CD8-positive, alpha-beta memory T cell (primary cell): ENCODE measurements at places on chromosomes 2 and 18.

DNA sequence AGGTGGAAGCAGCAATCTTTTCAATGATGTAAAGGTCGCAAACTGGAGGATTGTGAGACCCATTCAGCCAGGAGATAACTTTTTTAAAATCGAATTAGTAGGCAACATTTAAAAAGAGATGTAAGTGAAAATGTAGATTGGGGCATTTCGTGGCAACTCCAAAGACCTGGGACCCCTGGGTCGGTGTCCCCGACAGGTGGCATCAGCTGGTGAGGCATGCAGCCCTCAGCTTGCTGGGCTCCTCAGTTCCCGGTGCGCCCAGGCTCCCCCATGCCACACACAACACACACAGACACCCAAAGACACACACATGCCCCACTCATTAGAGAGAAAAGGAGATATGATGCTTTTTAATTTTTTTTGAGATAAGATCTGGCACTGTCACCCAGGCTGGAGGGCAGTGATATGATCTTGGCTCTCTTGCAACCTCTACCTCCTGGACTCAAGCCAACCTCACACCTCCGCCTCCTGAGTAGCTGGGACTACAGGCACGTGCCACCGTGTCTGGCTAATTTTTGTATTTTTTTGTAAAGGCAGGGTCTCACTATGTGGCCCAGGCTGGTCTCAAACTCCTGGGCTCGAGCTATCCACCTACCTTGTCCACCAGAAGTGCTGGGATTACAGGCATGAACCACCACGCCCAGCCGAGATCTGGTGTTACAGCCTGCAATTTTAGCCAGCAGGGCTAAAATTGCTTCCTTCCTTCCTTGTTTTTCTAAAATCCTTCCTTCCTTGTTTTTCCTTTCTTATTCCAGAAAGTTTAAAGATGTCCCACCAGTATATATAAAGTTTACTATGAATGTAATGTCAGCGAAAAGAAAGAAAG, 122.6 kb upstream of the EPAS1 start:
- no peak for DNase-seq

DNA sequence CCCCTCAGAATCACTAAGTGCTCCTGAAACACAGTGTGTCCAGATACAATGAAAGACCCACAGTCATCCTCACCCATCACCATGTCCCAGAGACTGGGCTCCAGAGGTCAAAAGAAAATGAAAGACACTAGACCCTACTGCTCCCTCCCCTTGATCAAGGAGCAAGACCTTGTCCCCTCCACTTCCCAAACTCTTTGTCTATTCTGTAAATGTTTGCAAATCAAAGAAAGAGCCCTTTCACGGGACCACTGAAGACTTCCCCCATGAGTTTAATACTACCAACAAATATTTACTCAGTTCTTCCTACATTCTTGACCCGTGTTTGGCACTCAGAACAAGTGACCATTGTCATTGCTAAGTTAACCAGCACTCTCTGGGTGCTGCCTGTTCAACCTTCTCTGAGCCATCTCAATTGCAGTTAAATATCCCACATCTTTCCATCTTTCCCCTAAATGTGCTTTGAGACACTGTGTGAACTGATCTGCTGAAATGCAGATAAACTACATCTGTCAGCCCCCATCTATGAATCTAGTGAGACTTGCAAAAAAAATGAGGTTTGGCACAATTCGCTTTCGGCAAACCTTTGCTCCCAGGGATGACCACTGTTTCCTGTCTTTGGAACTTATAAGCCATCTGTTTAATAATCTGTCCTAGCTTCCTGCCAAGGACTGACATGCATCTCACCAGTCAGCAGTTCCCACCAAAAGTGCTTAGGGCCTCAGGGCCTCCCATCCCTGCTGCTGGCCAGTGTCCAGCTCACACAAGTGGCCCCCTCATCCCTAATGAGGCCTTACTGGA, 170.3 kb downstream of the GFPT1 start:
- DNase-seq: no peak

DNA sequence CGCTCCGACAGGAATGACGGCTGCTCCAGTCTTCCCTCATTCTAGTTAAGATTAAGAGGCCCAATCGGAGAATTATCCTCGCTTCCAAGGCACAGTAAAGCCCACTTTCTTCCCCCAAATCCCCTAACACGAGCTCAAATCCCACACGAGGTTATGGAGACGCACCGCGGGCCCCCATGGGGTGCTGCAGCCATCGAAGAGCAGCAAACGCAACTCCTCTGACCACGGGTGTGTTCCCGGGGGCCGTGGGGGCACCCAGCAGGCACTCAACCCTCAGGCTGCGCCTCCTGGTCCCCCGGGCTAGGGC, 446 bp downstream of the COPS9 start:
- DNase-seq: no peak

DNA sequence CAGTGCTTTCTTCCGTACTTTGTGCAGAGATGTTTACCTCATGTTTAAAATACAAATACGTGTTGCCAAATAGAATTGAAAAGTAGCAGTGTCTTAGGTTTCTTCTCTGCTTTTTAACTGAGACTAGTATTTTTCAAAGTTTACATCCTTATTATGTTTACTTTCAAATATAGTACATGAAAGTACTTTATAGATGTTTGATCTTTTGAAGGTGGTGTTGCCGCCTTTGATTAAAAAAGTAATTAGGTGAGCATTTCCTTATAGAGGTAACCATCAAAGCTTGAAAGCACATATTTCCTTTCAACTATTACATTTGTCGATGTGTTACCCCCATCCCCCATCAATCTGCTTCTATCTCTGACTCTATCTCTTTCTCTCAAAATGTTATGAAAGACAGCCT, 87.0 kb downstream of the CERS6 start:
- DNase-seq: no peak

- DNase-seq: no peak
These were observed 478.5 kb upstream of the ID2 start for GRCh38 chr2:8203364-8203763.

- DNase-seq: no peak
These were observed 31.2 kb downstream of the ZDBF2 start for GRCh38 chr2:206305523-206306245.

GRCh38 chr2:86821306-86821705, 30.6 kb upstream of the CD8A start:
- no peak for DNase-seq

DNA sequence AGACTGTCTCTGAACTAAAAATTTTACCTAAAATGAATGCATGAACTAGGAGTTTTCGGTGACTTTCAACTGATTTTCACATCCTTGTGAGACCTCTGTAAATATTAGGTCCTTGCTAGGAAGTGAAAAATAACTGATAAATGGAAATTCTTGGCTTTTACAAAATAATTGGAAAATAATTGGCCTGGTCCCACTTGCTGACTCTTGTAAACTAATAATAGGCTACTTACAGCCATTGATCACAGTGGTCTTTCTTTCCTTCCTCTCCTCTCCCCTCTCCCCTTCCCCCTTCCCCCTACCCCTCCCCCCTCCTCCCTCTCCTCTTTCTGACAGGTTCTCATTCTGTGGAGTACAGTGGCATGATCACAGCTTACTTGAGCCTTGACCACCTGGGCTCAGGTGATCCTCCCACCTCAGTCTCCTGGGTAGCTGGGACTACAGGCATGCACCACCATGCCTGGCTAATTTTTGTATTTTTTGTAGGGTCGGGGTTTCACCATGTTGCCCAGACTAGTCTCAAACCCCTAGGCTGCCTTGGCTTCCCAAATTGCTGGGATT, 38.3 kb downstream of the UGP2 start:
- no peak for DNase-seq

DNA sequence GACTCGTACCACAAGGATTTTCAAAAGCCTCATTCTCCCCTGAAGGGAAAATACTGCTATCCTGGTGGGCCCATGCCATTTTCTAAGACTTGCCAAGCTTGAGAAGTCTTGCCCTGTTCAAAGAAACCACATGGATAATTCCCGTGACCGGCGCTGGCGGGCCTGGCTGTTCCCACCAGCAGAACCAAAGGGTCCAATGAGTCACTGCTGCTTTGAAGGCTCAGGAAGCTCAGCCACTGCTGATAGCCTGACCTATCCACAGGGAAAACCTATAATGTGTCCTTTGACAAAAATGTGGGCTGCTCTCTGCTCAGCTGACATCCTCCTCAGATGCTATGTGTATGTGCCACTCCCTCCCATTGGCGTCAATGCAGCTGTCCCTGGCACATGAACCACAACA, 137.9 kb upstream of the RAB12 start:
- no peak for DNase-seq
